ENCODE measurements at places on chromosomes 1 and 21.

DNA sequence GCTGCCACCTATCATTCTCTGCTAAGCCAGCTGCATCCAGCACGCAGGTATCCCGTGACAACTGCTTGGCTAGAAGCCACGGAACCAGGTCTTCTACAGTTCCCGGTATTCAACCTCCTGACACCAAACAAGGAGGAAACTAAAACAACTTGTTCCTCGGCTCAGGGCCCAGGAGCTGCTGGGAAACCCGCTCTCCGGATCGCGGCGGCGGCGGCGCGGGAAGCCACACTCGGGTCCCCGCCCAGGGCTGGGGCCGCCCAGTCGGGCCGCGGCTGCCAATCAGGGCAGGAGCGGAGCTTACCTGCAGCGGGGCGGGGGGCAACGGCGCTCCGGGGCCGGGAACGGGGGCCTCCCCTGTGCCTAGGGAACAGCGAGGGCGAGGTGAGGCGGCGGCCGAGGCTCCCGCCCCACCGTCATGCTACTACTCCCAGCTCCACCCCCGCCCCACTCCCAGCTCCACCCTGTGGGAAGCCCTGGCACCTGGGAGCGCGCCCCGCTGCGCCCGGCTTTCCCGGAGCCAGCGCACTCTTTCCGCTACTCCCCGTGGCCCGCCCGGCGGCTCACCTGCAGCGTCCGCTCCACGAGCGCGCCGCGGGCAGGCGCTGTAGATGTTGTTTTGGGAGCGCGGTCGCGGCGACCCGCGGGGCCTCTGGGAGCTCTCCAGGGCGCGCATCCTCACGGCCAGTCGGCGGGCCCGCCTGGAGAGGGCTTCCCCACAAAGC, 12.1 kb downstream of the IL24 start:
- DNase-seq = no peak

DNA sequence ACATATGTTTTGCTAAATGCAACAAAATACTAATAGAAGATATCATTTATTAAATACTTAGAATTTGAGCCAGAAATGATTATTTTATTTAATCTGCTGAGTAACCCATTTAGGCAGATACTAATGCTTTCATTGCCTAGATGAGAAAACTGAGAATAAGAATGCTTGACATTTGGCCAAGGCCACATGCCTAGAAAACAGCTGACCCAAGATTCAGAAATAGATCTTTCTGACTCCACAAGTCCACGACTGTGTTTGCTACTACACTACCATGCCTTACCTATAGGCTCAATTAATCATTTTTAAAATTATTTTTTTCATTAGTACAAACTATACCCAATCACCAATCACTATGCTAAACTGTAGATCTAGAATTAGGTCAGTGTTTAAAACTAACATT, 129.7 kb downstream of the ATP1B1 start:
- DNase-seq = no peak

DNA sequence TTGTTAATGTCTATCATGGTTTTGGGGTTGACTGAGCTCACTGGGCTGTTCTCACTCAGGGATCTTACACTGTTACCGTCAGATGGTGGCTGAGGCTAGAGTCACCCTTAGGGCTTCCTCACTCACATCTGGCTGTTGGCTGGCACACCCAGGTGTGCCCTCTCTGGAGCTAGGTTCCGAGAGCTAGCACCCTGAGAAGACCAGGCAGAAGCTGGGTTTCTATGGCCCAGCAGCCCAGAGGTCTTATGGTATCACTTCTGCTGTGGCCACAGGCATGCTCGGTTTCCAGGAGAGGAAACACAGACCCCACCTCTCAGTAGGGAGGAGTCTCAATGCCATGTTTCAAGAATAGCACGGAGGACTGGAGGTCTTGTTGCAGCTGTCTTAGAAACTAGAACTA, 20.7 kb upstream of the KIF1B start:
- DNase-seq = no peak

DNA sequence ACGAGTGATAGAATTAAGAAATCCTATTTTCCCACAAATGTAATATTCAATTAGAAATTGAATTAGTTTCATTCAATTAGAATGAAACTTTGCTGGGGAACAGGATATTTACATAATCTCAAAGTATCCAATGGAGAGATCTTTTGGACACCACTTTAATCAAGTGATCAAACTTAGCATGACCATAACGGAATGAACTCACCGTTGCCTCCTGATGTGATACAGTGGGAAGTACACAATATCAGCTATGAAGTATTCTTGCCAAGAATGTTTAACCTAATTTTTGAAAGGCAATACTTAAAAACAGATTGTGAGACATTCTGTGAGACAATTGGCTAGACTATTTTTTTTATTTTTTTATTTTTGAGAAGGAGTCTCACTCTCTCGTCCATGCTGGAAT, 16.6 kb downstream of the CDKN2C start:
- DNase-seq = no peak

- DNase-seq = no peak
Observed at GRCh38 chr1:43067977-43068751, 103.9 kb downstream of the EBNA1BP2 start.

GRCh38 chr1:78080767-78081166, 35.0 kb downstream of the GIPC2 start:
- DNase-seq = no peak

GRCh38 chr1:178531887-178532286, 19.0 kb downstream of the TEX35 start:
- no peak for DNase-seq

DNA sequence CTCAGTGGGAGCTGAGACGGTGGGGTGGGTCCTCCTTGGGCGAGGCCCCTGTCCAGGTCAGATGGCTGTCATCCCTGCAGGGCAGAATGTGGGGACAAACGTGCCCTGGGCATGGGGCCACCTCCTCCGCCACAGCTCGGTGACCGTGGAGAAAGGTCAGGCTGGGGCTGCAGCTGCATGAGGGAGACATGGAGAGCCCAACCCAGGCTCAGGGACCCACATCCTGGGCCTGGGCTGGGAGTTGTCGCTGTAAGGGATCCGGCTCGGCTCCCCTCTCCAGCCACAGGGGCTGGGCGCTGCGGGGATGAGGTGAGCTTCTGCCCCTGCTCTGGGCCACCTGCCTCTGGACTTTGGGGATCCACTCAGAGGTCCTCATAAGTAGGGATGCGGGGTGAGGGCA, 518 bp upstream of the PLCH2 start:
- no peak for DNase-seq

DNA sequence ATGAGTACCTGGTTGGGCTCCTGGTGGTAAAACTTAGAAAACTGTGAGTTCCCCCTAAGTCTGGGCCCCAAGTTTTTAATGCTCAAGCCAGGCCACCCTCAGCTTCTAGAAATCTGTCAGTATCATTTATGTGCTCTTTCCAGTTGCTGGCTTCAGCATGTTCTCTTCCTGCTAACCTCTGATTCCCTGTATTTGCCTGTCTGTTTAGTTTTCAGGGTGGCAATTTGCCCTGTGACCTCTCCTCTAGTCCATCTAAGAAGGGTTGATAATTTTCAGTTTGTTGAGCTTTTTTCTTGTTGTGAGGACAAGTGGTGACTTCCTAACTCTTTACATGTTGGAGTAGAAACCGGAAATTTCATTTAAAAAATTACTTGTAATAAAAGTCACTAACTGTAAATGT, 16.0 kb upstream of the S100A10 start:
- DNase-seq = no peak

GRCh38 chr1:62346886-62347285, 27.7 kb upstream of the KANK4 start:
- DNase-seq = no peak

- DNase-seq = no peak
Observed at GRCh38 chr1:232511172-232511571, 118.8 kb downstream of the SIPA1L2 start.

DNA sequence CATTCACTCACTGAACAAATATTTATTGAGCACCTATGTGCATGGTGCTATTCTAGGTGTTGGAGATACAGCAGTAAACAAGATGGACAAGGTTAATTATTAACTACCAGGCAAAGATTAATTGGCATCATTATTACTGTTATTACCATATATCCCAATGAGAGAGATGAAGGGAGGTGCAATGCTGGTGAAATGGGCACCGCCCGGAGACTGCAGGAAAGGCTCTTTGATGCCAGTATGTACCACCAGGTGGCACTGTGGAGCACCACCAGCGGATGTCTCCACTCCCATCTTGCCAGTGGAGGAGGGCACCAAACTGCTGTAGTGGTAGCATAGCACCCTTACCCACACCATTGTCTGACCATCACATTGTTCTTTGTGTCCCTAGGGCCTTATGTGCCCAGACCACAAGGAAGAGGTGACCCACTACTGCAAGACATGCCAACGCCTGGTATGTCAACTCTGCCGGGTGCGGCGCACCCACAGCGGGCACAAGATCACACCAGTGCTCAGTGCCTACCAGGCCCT, 3.0 kb downstream of the TRIM46 start:
- DNase-seq = no peak

- DNase-seq = no peak
Observed at GRCh38 chr1:203263496-203263895, 34.0 kb upstream of the CHIT1 start.

- no peak for DNase-seq
Observed at GRCh38 chr21:37047079-37047478, 25.8 kb downstream of the PIGP start.

DNA sequence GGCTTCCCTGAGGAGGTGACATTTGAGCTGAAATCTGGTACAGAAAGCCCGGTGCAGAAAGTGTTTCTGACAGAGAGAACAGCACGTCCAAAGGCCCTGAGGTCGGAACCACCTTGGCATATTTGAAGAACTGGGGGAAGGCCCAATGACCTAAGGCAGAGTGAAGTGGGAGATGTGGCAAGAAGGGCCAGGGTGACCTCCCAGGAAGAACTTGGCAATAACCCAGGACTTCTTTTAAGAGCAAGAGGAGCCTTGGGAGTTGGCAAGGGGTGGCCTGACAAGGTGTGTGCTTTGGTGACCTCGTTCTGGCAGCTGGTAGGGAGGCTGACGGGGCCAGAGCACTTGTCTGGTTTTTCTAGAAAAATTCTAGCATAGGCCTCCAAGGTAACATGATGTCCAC, 23.4 kb downstream of the TTC39A start:
- DNase-seq = no peak

- no peak for DNase-seq
Observed at GRCh38 chr1:145689922-145690321, 17.2 kb downstream of the PDZK1 start.

GRCh38 chr1:238789916-238790667, 596.3 kb upstream of the CHRM3 start:
- no peak for DNase-seq

DNA sequence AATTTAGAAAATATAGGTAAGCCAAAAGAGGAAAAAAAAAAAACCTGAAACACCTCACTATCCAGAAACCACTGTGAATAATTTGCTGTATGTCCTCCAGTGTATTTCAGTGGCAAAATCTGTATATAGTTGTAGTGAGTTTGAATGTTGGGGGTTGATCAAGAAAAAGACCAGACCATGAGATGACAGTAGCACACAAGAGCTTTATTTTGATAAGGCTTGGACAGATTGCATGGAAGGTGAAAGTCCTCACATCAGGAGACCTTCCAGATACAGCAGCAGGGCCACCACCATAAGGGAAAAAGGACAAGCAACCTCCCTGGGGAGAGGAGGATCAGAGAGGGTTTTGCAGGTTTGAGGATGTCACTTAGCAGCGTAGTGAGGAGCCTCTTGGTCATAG, 16.2 kb upstream of the C1orf115 start:
- no peak for DNase-seq

GRCh38 chr1:44485229-44485933, 80.3 kb downstream of the RNF220 start:
- no peak for DNase-seq

DNA sequence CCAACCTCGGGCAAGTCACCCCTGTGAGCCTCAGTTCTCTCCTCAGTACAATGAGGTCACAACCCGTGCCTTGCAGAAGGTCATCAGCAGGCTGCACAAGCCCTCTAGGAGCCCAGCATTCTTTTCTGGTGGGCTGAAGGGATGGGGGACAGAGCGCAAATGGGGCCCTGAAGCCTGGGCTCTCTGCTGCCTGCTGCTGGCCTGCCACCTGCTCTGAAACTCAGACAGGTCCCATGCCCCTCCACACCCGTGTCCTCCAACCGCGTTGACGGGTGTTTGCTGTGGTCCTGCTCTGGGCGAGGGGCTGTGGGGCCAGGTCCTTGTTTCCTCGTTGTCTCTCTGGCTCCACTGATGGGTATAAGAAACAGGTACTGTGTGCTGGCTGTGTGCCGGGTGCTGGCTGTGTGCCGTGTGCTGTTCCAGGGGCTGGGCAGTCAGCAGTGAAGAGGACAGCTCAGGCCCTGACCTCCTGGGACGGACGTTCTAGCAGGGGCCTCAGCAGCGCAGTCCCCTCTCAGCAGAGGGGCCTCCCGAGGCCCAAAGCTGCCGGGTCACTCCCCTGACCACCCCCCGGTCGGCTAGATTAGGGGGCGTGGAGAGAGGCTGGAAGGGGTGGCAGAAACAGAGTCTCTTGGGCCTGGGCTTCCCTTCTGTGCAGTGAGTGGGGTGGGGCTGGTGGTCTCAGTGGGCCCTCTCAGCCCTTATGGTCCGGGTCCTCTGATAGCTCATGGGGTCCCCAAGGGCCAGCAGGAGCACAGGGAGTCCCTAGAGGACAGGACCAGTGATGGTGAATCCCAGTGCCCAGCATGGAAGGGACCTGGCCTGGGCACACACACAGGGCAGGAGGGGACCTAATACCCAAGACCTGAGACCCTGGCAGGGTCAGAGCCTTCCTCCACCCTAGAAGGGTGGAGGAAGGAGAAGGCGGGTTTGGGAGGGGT, 42.1 kb downstream of the DMRTB1 start:
- no peak for DNase-seq

GRCh38 chr1:152776361-152776760, 1.4 kb downstream of the LCE1F start:
- DNase-seq = no peak

GRCh38 chr1:205228093-205228521, 361 bp downstream of the TMCC2 start:
- no peak for DNase-seq

GRCh38 chr1:26124418-26125331, 13.1 kb downstream of the PDIK1L start:
- DNase-seq = no peak

- DNase-seq = no peak
Observed at GRCh38 chr1:20058531-20058930, 11.5 kb upstream of the PLA2G5 start.

GRCh38 chr1:177032434-177032833, 132.1 kb downstream of the ASTN1 start:
- no peak for DNase-seq

GRCh38 chr1:229162825-229163515, 107.9 kb upstream of the RAB4A start:
- no peak for DNase-seq

GRCh38 chr1:1212780-1213344, 1.1 kb downstream of the TNFRSF4 start:
- DNase-seq = no peak

DNA sequence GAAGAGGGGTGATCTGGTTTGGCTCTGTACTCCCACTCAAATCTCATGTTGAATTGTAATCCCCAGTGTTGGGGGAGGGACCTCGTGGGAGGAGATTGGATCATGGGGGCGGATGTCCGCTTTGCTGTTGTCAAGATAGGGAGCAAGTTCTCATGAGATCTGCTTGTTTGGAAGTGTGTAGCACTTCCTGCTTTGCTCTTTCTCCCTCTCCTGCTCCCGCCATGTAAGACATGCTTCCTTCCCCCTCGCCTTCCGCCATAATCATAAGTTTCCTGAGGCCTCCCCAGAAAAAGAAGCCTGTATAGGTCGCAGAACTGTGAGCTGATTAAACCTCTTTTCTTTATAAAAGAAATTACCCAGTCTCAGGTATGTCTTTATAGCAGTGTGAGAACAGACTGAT, 27.9 kb downstream of the MYOM3 start:
- no peak for DNase-seq

Measured in esophagus squamous epithelium (tissue), 5 donors.